GM23248 (cell line): ENCODE measurements at places on chromosomes 3 and 15.
A peak's percentile ranks its signal among the peaks of the same experiment; 100 is the strongest.

DNA sequence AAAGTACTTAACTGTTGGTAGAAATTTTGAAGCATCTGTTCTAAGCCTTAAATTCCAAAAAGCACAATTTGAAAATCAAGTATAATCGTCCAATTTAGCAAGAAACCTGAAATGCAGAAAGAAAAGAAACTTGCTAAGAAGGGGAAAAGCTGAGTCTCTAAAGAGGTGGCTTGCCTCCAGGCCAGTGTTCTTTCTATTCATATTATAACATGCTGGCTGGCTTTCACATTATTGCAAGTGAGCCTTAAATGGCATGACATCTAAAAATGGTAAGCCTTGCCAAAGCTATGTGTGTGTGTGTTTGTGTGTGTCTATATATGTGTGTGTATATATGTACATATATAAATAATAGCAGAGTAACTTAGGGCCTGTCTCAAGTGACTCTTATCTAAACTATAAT, 89.5 kb downstream of the FGF12 start:
- DNase-seq = no peak

DNA sequence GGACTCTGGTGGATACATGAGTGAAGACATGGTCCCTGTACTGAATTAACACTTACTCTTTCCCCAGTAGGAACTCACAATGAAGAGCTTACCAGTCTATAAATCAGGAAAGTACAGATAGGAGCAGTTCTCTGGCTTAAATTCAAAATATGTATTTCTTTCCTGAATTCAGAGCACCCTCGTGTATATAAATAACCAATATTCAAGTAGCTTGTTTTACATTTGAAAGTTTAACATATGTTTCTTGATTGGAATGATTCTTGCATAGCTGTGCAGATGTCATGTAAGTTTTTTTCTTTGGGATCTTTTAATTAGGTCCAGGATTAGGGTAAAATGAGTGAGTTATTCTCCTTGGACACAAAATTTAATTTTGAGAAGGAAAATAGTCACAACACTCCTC, 14.8 kb upstream of the TMPRSS7 start:
- no peak for DNase-seq

- DNase-seq = peak; percentile 70
Measured at GRCh38 chr15:38683382-38684242, 119.0 kb upstream of the RASGRP1 start.

DNA sequence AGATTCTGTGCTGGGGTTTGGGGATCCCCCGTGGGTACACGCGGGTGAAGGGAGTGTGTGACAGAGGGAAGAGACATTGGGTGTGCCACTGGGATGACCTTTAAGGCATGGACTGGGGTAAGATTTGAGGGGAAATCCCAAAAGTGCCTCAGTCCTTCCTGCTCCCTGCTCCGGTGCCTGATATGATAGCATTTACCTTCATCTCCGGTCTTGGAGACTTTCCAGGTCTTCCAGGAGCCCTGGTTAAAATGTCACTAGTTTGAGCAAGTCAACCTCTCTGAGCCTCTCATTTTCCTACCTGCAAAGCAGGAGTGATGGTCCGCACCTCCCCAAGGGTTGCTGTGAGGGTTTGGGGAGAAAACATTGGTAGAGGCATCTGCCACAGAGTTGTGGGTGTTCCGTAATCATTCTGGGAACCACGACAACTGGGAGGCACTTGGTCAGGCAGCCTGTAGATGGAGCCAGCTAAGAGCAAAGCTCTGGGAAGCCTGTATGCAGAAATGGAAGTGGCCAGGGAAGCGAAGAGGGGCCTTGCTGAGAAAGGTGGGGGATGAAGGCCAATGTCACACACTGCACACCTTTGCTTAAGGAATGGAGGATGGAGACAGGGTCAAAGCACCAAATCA, 33.9 kb upstream of the KIF23 start:
- peak; percentile 46 for DNase-seq

DNA sequence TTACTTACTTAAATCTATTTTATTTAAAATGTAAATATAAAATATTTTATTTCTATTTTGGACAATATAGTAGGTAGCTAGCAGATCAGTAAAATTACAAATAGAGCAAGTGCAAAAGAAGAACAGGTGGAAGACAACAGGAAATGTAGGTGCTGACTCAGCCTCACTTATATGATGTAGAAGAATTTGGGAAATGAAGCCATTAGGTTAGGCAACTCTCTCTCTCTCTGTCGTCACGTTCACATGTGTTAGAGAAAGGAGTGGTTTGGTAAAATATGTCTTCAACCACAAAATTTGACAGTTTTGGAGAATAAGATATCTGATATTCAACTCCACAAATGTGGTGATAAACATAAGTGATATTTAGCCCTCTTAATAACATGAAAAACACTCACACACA, 532.5 kb upstream of the KCNMB2 start:
- no peak for DNase-seq

DNA sequence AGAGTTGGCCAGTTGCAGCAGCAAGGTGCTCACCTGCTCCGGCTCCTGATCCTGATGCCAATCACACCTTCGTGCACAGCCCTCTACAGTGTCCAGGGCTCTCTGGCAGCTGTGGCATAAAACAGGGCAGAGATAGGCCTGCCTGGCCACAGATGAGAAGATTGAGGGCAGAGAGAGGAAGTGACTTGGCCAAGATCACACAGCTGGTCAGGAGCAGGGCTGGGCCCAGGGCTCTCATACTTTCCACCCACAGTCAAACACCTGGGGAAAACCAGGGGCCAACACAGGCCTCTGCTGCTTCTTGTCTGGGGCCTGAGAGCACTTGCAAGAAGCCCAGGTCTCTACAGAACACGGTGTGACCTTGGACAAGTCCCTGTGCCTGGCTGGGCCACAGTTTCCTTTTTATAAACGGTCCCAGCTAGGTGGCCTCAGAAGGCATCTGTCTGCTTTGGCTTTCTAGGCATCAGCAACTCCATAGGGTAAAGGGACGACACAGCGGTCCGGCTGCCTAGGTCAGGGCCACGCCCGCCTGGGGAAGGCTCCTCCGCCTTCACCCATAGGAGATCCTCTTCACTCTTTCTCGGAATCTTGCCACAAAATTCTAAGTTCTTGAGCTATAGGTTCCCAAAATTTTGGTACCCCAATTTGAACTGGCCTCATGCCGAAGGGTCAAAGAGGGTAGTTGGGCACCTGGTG, 3.1 kb downstream of the ATP2B2 start:
- DNase-seq = no peak

GRCh38 chr3:52108302-52109232, 45.7 kb downstream of the POC1A start:
- no peak for DNase-seq

- DNase-seq = peak; percentile 78
Measured at GRCh38 chr3:119604878-119605277, 7.2 kb downstream of the PLA1A start.

DNA sequence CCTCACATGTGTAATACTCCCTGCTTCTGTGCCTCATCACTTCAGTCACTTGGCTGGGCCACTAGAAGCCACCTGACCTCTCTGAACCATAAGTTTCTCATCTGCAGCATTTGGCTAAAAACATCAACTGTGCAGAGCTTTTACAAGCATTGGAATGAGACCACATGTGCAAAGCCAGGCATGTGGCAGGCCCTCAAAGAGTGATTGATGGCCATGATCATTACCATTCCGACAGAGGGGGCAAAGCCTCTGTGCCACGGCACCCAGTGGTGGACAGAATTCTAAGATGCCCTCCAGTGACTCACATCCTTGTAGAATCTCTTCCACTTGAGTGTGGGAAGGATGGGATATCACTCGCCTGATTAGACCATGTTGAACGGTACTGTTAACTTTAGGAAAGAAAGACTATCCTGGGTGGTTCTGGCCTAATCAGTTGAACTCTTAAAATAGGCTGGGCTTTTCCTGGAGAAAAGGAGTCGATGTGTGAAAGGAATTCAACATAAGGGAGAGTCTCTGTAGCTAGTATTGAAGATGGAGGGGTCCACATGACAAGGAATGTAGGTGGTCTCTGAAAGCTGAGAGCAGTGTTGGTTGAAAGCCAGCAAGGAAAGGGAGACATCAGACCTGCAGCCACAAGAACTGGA, 13.5 kb downstream of the CDCP1 start:
- DNase-seq = no peak

- DNase-seq = no peak
Measured at GRCh38 chr15:47570881-47571640, 146.2 kb upstream of the SEMA6D start.

DNA sequence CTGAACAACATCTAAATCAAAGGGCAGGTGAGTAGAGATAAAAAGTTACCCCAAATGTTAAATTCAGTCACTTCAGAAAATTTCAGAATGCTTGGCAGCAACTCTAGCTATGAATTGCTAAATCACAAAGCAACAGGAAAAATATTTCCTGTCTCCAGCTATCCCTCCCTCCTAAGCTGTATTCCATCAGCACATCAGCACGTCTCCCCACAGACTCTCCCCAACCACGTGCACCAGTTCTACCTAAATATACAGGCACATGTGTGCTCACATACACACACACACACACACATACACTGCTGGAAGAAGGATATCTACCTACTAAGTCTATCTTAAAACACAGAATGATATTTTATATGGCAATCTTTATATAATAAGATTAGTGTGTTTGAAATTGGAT, 177.1 kb upstream of the ARHGEF26 start:
- DNase-seq = no peak

DNA sequence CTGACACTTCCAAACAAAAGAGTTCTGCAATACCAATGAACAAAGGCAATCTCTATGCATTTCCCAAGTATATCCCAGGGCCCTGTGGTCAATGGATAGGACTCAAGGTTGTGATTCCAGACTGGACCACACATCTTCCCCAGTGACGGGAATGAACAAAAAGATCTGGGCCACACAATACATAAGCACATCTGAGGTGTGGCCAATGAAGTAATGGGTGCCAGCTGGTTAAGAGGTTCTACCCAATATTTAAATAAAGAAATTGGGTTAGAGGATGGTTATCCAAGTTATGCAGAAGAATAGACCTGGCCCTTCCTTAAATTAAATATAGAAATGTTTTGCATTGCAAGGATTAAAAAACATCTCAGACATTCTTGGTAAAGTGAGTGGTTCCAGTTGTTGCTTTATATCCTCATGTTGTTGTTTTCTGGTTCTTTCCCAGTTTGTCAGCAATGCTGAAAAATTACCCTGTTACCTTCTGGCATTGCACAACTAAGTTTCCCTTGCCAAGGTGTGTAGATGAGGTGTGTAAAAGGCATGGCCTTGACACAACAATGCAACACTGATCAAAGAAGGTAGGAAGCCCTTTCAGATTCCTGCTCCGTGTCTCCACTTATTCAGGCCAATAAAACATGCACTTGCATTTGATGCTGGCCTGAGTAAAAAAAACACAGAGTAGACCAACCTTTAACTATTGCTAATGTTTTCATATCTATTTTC, 86.5 kb downstream of the PRICKLE2 start:
- DNase-seq = no peak

DNA sequence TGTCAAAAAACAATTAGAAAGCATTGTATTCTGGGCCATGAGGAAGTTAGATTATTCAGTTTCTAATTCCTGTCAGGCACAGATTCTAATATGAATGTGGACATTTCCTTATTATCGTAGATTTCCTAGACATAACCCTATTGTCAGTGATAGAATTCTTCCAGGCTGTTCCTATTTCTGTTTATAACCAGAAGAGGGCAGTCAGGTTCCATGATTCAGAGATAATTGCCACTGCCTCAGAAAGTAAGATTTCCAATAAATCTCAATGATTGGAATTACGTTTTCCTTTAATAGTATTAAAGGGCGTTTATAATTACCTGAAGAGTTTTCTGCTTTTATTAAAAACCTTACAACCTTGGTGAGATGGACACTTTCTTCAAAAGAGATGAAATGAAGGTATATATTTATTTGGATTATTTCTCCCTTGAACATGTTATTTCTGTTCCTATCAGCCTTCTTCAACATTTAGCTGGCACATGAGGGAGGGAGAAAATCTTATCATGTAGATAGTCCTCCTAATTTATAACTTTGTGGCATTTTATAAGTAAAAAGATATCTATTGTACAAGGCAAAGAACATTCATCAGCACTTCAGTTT, 439.2 kb downstream of the MCTP2 start:
- peak; percentile 60 for DNase-seq

GRCh38 chr3:127171721-127172120, 21.2 kb upstream of the PRR23E start:
- no peak for DNase-seq

GRCh38 chr3:72782521-72782920, 65.7 kb downstream of the SHQ1 start:
- no peak for DNase-seq

GRCh38 chr3:51340989-51341636, 44.0 kb upstream of the MANF start:
- peak; percentile 41 for DNase-seq

- peak; percentile 54 for DNase-seq
Measured at GRCh38 chr3:185630182-185630622, 44.1 kb downstream of the SENP2 start.

GRCh38 chr3:134803051-134803505, 8.0 kb downstream of the EPHB1 start:
- no peak for DNase-seq

DNA sequence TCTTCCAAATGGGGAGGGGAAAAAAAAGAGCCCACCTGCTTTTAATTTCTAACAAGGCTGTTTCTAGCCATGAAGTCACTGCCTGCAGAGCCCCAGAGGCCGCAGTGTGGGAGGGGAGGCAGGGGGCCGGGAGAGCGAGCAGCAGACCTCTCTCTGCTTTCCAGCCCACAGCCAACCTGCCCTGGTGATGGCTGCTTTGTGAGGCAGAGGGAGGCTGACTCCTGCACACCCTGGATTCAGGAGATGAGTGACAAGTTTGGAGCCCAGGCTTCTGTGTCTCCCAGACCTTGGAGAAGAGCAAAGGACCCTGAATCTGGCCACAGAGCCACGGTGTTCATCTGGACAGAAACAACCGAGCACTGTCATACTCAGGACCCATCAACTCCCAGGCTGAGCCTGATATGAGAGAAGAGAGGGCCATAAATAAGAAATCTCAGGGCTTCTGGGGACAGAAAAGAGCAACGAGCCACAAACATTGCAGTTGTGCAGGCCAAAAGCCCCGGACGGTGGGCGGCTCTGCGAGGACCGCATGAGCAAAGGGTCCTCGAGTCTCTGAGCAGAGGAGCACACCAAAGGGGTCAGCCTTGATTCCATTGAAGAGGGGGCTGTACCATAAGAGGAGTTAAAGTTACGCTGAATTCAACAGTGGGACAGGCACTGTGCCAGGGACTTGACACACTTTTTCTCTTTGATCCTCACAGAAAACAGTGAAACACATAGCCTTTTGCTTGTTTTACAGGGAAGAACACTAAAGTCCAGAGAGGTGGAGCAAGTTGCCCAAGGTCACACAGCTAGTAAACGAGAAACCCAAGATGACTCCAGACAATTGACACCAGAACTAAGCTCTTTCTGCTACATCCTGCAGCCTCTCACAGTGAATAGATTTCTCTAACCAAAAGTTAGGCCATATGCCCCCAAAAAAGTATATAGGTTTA, 97.2 kb downstream of the SEMA5B start:
- DNase-seq = no peak

- DNase-seq = no peak
Measured at GRCh38 chr15:48888191-48888590, 10.3 kb downstream of the EID1 start.
